Fibroblast of skin of back (primary cell): ENCODE measurements at places on chromosomes 5 and 9.

GRCh38 chr9:76534026-76534425 lies 75.0 kb downstream of the GCNT1 start:
- peak; percentile 79 for DNase-seq

- peak; percentile 63 for DNase-seq
Measured at GRCh38 chr5:140633021-140633471, at the start of gene CD14. Gene CD14, minus strand, starts transcription at chr5:140633175. Its CDS starts 104 bp downstream, at chr5:140633071.

GRCh38 chr5:176816791-176817347 lies 6.5 kb downstream of the UNC5A start:
- DNase-seq = no peak

GRCh38 chr5:171647043-171647903 lies 138.3 kb upstream of the SMIM23 start:
- peak; percentile 75 for DNase-seq

DNA sequence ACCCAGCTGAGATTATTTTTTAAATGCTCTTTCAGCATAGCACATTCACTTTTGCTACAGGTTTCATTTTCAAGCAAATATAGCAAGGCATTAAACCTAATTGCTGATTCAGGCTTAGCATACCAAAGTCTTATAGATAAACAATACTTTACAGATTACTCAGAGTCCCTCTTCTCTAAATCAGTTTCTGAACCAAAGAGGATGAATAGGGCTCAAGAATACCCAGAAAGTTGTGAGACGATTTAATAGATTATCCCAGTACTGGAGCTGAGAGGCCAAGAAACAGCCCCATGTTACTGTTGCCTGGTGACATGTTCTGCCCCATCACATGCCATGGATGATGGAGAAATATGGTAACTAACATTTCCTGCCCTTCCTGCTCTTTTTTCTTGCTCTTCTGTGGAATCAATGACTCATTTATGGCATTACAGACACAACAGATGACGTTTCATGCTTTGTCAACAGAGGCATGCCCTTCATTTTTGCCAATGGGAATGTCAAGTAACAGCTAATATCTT lies 18.1 kb upstream of the SSBP2 start:
- peak; percentile 94 for DNase-seq
